ENCODE measurements at places on chromosomes 3 and 15. TPM values are rescaled to one million over a fixed set of nuclear protein-coding genes. Genes with fewer than 3 reads are reported as not detected.

Gene ADAMTSL3
- total RNA-seq: not detected

Gene LRRC3B
- not detected for total RNA-seq

Gene SORD
- total RNA-seq: 6.0 TPM

Gene RTP1
- not detected for total RNA-seq

Gene RASSF1
- total RNA-seq: 88.3 TPM

Gene GPR87
- total RNA-seq: 0.40 TPM

Gene ATP13A5
- not detected for total RNA-seq

Gene C2CD4A
- not detected for total RNA-seq

Gene PLIN1
- total RNA-seq: 0.07 TPM

Gene LSAMP
- total RNA-seq: not detected

Gene ADGRG7
- not detected for total RNA-seq

Gene TPRA1
- total RNA-seq: 27.1 TPM

Gene PTX3
- not detected for total RNA-seq

Gene PDZRN3
- total RNA-seq: not detected

Gene ENTPD3
- total RNA-seq: not detected

Gene RBMS3
- total RNA-seq: 0.25 TPM

Gene EIF1B
- 37.5 TPM for total RNA-seq

Gene SKOR1
- total RNA-seq: 0.30 TPM

Gene MESP2
- total RNA-seq: not detected

Gene CLDN11
- not detected for total RNA-seq
